ENCODE measurements at places on chromosomes 3 and 15.
A peak's percentile ranks its signal among the peaks of the same experiment; 100 is the strongest.

DNA sequence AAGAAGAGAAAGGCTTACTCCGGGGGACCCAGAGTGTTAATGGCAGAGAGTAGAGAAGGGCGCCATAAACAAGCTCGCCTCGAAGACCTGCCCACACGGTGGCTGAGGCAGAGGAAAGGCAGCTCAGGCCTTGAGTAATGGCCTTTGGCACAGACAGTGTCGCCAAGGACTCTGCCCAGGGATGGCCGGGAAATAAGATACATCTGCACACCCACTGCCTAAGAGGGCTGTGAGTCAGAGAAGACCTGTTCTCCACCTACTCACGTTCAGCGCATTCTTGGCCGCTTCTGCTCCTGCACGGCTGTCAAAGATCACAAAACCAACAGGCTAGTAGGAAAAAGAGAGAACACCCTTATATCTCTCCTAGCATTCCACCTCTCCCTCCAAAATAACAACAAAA, 26.2 kb downstream of the RBPMS2 start:
- no peak for DNase-seq

DNA sequence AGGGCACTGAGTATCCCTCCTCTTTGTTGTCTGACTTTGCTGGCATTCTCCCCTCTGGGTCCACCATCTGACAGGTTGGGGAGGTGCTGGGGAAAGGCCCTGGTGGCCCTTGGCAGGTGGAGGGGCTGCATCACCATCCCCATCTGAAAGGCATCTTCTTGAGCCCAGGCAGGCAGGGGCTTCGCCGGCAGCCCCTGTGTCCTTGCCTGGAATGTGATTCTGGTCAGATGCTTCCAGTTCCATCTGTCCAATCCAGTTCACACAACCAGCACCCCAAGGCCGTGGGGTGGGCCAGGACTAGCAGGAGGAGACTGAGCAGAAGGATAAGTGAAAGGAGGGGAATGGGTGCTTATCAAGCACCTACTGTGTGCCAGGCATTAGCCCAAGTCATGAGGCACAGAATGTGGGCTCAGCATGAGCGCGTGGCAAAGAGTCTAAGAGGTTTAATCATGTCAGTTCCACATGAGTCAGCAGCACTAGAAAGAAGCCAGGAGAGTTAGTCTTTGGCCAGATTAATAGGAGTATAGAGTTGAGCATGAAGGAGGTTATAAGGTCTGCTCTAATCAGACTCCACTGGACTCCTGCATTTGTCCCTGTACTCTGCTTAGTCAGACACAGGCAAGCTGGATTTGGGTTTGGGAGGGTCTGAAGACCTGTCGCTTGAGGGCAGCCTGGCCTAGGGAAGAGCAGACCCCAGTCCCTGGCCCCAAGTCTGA, 10.5 kb upstream of the TXNRD3 start:
- DNase-seq, result no peak

GRCh38 chr3:119230071-119230470, 10.6 kb downstream of the B4GALT4 start:
- DNase-seq, result no peak

DNA sequence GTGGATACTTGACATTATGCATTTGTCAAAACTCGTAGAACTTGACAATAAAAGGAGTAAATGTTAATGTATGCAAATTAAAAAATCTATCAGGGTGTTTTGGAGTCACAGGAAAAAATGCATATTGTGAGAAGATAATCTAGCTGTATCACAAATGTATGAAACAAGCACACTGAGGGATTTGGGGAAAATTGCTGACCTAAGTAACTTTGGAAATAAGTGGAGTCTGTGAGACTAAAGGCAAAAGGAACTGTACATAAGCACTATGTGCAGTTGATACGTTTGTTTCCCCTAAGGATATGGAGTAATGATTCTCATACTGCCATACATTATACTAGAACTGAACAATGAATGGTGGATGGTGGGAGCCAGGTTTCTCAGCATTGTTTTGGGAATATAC, 43.2 kb upstream of the WDR72 start:
- DNase-seq, result no peak

DNA sequence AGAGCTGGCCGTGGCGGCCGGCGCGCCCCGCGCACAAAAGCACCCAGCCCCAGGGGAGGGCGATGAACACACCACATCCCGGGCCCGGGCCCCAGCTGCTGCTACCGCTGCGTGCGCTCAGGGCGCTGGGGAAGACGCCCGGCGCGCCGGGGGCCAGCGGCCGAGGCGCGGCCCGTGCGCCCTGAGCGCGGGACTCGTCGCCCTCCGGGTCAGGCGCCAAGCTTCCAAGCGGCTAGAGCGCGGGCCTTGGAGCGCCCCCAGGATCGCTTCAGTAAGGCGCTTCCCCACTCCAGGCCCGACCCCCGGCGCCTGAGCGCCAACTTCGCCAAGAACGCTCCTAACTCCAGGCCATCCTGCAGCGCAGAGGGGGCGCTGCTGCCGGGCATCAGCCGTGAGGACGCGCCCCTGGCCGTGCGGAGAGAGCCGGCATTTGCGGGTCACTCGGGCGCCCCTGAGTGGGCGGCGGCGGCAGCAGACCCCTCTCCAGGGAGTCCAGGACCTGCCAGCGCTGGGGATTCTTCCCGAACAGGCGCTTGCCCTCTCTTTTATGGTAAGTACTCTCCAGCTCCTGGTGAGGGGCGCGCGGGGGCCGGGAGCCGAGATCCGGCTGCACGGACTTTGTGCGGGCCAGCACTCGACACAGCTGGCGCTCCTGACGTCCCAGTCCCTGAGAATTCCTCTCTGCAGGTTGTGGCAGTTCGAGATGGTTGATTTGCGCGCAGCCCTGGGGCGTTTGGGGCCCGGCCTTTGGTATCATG, 475 bp downstream of the SPSB4 start:
- DNase-seq, result no peak

GRCh38 chr15:65318870-65319356, 14.4 kb downstream of the RNU5B-1 start:
- peak; percentile 37 for DNase-seq

DNA sequence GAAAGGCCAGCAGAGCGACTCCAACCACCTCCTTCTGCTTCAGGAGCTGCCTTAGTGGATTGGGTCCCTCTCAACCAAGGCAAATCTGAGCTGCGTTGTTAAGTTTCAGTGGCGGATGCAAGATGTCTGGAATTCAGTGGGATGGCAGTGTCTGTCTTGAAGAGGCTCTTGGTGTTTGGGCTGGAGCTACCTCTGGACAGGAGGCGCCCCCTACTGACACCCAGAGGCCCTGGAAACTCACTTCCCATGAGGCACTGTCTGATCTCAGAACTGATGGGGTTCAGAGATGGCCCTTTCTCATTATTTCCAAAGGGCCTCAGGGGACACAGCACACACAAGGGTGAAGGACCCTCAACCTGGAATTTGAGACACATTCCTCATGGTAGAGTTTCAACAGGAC, 6.0 kb upstream of the SLC28A1 start:
- DNase-seq, result peak; percentile 9

All from T-helper 22 cell (primary cell).